T-cell (primary cell): ENCODE measurements at places on chromosomes 1 and 21. TPM values are rescaled to one million over a fixed set of nuclear protein-coding genes. Genes with fewer than 3 reads are reported as not detected.

GRCh38 chr21:27424601-27425000, 457.7 kb upstream of the ADAMTS5 start:
- no peak for DNase-seq

DNA sequence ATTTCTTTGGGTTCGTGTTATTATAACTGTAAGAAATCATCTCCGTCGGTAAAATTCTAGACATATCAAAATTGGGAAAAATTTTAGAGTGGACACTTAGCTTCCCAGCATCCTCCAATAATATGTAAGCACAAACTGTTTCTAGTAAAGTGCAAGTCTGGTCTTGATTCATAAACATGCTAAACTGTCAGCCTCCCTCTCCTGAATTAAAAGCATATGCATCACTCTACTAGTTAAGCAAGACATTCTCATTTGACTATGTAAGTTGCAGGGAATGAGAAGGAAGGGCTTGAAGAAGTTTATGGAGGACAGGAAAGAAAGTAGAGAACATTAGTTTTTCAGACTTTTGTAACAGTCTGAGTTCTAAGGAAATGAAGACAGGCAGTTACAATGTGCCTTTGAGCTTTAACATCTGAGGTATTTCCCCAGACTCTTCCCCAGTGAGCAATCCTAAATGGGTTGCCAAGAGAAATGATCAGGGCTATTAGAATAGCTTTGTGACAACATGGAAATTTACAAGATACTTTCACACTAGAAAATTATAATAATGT, 90.0 kb downstream of the TYW3 start:
- DNase-seq, result no peak

DNA sequence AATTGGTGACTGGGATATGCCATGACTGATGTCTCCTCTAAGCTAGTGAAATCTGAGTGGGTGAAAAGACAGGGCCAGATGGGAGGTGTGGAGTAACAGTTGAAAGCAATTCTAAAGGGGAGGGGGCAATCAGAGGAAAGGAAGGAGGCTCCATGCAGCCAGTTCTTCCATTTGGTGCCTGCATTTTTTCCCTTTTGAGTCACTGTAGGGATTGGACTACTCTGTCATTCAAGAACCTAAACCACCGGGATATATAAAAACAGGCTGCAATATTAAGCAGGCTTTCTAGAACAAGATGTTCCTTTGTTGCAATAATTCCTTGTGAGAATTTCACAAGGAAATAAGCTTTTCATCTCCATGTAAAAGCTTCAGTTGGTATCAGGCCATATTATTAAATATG, 18.3 kb downstream of the CLIC6 start:
- no peak for DNase-seq

DNA sequence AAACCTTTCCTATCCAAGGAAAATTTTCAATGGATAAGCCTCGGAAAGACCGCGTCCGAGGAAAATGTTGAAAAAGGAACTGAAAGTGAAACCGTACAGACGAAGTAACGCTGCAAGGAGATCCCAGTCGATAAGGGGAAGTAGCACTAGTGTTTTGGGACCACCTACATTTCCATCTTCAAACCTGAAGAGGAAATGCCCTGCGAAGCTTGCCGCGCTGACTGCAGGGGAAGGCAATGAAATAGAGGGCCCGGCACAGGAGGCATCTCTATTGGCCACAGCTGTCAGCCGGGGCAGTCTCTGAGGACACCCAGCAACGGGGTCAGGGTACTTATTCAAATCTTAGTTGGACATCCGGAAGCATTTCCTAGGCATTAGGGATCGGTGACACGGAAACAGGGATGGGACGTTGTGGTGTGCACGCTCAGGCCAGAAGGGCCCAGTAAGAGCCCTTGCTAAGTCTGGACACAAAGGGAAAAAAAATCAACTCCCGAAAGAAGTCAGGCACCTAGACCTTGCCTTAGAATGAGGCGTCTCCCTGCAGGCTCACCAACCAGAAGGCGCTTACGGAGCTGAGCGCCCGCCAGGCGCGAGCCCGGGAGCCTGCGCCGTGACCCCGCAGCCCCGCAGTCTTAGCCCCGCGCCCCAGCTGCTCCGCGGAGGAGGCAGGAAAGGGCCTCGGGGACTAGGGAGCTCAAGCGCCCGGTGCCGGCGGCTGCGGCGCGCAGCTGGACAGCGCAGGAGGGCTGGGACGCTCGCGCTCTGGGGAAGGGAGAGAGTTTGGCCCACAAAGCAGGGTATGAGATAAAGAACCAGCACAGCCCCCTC, 655 bp downstream of the USF1 start:
- peak; percentile 52 for DNase-seq

- no peak for DNase-seq
These were observed 41.0 kb downstream of the CEP350 start for GRCh38 chr1:179995576-179995975.

DNA sequence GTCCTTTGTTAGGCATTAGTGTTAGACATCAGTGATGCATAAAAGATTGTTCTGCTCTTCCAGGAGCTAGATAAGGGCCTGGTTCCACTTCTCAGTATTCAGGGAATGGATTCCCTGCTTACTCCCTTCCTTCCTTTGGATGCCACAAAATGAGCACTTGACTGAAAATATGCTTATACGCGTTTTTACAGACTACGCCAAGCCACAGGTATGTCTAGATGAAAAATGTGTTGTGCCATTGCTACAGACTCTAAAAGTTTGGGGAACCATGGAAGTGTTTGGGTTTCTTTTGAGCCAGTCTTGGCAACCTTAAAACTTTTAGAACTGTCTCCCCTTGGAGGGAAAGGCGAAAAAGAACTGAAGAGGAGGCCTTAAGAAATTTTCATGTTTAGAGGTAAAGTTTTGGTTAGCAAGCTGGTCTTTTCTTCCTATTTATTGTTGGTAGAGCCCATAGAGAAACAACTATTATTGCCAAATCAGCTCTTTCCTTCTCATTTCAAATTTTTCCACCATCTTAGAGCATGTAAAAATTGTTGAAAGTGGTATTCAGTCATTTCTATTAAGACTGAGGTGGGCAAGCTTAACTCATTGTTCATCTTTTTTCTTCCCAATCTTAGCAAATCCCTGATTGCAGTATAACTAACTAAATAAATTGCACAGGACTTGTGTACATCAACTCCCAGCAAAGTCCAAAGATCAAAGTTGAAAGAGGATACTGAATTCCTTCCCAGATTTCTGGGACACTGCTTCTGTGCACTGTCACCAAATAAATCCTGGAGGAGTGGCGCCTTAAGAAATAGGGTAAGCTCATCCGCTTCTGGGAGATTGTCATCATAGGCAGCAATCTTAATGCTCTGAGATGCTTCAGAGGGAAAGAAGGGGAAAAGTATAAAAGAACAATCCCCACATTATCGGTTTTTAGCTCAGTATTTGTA, 18.9 kb downstream of the FGGY start:
- DNase-seq, result no peak

DNA sequence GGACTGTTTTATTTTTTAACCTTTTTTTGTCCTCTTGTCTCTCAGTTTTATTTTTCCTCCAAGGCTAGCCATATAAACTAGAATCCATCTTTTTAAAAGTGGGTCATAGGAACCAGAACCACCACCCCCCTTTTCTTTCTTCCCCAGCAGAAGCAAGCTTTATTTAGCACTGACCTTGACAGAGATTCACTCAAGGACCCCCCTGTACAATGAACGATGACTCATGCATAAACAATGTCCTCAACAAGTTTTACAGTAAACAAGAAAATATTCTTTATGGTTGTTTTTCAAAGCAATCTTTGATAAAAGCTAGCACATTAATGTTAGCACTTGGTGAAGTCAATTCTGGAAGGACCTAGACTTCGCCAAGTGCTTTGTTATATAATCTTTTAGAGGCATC, 14.1 kb downstream of the PKN2 start:
- no peak for DNase-seq

- DNase-seq, result no peak
These were observed 59.5 kb downstream of the CDK18 start for GRCh38 chr1:205563927-205564441.

DNA sequence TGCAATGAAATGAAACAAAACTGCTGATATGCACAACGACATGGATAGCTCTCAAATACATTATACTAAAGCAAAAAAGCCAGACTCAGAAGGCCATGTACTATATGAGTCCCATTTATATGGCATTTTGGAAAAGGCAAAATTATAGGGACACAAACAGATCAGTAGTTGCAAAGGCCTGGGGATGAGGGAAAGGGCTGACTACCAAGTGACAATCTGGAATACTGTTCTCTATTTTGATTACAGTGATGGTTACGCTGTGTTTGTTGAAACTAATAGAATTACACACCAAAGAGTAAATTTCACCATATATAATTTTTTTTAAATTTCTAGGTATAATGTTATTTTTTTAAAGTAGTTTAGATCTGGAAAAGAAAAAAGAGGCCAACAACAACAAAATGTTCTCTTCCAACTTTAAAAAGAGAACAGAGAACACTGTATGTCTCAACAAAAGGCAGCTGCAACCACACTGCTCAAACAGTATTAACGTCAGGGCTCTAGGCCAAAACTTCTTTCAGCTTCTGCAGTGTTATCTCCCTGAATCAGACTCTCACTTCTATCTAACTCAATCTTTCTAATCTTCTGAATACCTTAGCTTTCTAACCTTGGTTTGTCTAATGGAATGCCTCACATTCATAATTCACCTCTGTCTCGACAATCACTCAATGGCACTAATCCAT, 75.8 kb downstream of the FOXJ3 start:
- no peak for DNase-seq

DNA sequence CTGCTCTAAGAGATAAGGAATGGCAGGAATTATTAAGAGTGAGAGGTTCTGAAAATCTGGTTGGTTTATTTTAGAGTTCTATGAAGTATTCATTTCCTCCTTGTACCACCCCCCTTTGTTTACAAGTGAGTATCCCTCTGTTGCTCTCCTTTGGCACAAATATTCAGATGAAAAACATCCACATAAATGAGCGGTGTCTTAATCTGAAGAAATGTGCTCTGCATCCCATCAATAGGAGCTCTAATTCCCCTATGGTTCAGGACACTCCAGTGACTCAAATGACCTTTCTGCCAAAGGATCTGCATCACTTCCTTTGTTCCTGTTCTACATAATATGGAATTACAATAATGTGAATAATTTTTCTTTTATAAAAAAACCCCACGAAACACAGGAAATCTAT, 16.6 kb downstream of the DDAH1 start:
- DNase-seq, result no peak

Gene RNU1-3
- total RNA-seq, result 3,593 TPM

GRCh38 chr1:218656301-218657037, 311.3 kb downstream of the TGFB2 start:
- no peak for DNase-seq

DNA sequence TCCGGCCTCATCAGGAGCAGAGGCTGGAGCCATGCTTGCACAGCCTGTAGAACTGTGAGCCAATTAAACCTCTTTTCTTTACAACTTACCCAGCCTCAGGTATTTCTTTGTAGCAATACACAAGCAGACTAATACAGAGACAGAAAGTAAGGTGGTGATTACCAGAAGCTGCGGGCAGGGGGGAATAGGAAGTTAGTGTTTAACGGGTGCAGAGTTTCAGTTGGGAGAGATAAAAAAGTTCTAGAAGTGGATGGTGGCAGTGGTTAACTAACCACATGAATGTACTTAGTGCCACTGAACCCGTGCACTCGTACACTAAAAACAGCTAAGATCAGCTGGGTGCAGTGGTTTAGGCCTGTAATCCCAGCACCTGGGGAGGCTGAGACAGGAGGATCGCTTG, 80.4 kb upstream of the TARDBP start:
- no peak for DNase-seq

GRCh38 chr1:111615870-111616715, 3.5 kb upstream of the RAP1A start:
- peak; percentile 46 for DNase-seq

Gene ERO1B
- total RNA-seq, result 11.3 TPM

DNA sequence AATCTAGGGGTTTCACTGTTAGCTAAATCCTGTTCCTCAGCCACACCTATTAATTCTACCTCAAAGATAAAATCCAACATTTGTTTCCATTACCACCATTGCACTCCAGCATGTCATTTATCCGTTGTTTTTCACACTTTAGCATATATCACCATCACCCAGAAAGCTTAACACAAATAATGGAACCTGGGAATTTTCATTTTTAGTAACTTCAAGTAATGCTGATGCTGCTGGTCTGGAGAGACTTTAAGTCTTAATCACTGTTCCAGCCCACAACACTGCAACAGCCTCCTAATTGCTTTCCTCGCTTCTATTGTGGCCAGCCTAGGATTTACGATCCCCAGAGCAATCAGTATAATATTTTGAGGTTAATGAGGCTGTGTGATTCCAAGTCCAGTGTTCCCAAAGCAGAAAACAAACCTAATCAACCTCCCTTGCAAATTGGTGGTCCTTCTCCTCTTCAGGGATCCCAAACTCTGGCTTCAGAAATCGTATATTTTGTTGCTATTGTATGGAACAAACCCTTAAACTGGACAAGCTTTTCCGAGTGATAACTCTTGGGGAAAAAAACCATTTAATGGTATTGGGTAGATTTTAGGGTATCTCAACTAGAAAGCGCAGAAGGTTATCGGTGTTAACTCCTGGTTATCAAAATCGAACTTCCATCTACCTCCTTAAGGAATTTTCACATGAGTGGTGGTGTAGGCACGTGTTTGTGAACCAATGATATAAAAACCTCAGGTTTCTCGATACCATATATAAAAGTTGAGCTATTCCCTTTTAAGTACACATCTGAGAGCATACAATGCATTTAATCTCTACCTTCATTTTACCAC, 50.0 kb upstream of the BOLA1 start:
- no peak for DNase-seq

Gene CELA3B
- 7.3 TPM for total RNA-seq

DNA sequence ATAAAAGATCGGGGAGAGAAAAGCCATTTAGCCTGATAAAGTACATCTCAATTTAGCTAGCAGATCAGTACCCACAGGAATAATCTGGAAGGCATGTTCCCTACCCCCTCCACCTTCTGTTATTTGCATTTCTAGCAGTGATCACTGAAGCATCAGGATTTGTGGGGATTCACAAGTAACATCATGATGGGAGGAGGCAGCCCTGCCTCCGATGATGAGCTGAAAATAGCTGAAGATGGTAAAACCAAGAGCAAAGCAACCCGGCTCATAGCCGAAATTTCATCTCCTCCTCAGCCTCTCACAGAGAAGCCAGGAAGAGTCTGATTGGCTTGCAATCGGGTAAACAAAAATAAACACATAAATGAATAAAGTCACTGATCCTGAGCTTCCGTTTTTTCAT, 2.4 kb downstream of the CCSAP start:
- DNase-seq, result no peak

Gene RIMS3
- 2.9 TPM for total RNA-seq

DNA sequence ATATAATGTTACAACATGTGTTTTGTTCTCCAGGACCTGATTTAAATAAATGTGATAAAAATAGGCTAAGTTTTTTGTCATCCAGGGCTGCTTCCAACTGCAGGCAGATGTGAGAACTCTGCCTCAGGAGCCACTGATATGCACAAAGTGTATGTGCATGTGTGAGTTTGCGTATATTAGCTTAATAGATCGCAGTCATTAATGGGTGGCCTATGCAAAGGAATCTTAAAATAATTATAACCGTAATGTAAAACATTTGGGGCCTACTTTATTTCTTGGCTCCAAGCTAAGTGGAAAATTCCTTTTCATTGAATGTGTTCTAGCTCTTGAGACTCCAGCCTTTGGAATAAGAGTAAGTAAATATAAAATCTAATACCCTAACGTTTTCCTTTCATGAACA, 16.8 kb downstream of the DHX9 start:
- DNase-seq, result no peak

Gene SWT1
- total RNA-seq, result 6.4 TPM

GRCh38 chr1:157978586-157979403, 14.7 kb upstream of the KIRREL1 start:
- no peak for DNase-seq

Gene LEMD1
- total RNA-seq, result not detected

GRCh38 chr1:30213936-30214335, 509.4 kb downstream of the MATN1 start:
- DNase-seq, result no peak
